ENCODE measurements at places on chromosomes 16 and 17.

DNA sequence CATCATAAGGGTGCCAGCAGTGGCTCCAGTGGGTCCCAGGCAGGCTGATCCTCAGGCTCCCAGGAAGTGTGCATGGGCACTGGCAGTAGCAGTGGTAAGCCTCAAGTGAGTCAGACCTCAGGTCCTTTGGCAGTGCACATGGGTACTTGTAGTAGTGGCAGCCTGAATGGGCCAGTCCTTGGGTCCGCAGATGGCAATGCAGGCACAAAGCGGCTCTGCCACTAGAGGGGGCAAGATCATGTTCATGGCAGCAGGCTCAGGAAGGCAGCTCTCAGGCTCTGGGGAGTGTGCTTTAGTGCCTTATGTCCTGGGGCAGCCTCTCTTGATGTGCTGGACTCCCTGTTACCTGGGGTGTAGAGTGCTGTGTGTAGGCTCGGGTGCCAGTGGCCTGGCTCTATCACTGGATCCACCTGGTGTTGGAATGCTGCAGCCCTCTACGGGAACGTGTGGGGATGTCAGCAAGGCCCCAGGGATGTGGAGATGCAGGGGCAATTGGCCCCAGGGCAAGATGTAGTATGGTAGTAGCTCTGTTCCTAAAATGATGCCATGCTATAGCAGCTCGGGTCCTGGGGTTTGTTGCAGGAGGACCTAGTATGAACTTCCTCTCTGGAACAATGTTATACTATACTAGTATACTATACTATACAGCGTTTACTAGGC lies 11.0 kb downstream of the ACSM3 start:
- ATAC-seq: peak; percentile 75

GRCh38 chr17:55510986-55511721 lies at the start of gene SMIM36:
SMIM36 (minus strand) TSS chr17:55511452.
- no peak for ATAC-seq

GRCh38 chr17:39195568-39196160 lies 1.8 kb downstream of the CACNB1 start:
- no peak for ATAC-seq

GRCh38 chr16:52500963-52501362 lies 46.0 kb downstream of the TOX3 start:
- ATAC-seq: no peak

DNA sequence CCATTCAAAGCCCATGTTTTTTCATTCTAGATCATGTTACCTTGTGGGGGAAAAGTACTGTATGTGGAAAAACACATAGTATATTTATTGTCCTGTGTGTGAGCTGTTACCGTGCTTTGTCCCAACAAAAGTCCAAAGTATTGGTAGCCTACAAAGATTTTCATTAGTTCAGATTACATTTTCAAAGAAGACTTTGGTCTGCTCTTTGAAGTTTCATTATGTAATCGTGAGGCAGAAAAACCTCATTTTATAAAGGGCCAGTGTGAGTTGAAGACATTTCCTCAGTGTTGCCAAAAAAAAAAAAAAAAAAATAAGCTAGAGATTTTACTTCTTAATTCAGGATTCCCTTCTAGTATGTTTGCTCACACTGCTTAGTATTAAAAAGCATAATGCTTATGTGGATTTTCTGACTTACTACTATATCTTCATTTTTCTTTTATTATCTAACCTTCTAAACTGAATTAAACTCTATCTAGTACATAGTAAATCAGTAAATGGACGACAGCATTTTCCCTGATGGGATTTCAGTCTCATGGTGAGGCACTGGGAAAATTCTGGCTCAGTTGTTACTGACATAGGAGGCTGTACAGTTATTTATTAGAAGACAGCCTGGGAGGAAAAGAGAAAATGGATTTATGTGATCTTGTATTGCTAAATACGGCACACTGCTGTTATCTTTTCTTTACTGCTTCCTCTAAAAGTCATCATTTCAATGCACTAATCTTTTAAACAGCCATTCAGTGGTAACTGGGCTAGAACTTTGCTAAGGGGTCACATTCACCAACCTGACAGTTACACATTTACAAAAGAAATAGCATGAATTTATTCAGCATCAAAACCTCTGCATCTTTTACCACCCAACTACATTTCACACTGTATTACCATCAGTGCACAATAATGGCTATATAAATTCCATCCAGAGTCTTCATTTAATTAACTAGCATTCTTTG lies 100.6 kb downstream of the STXBP4 start:
- ATAC-seq: no peak

- peak; percentile 39 for ATAC-seq
Observed at GRCh38 chr17:55420067-55420775, 1.4 kb downstream of the MMD start.

DNA sequence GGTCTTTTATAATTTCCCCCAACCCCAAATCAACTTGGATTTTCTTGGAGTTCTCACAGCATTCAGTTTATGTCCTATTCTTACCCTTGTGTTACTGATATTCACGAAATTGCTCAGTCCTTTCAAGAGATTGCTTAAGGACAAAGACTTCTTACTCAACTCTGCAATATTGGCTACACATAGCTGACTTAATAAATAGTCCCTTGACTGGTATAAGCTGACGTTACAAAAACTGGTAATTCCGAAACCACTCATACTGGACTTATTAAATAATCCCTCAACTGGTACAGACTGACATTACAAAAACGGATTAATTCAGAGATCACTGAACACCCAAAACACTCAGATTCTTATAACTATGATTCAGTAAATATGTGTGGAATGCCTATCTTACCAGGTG lies 860 bp downstream of the TIGD7 start:
- ATAC-seq: no peak

DNA sequence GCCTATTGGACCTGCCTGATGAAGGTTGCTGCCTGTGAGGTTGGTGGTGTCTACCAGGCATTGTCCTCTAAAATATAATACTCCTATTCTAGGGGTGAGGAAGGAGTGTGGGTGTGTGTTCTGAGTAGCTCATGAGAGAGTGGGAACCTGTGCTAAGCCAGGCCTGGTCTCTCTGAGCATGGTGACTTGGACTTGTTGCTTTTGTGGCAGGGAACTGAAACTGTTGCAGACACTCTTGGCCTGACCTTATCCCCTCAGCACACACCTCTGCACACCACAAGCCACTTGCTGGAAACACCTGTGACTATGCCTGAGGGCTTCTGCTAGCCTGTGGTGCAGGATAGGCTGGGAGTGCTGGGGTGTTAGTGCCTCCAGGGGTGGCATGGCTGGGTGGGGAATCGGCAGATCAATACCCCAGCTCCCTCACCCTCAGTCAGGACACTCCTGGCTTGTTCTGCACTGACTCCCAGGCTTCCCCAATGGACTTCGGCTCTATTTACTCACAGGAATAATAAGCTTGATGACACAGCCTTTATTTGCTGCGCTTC lies 29.9 kb downstream of the PLCG2 start:
- ATAC-seq: peak; percentile 78
